ENCODE measurements at places on chromosomes 3 and 15. TPM values are rescaled to one million over a fixed set of nuclear protein-coding genes. Genes with fewer than 3 reads are reported as not detected.

Gene MLF1
- total RNA-seq, result 20.0 TPM

Gene CXCR6
- total RNA-seq, result not detected

Gene RBP2
- total RNA-seq, result not detected

Gene FGF12
- total RNA-seq, result 22.9 TPM

Gene TF
- total RNA-seq, result 0.40 TPM

DNA sequence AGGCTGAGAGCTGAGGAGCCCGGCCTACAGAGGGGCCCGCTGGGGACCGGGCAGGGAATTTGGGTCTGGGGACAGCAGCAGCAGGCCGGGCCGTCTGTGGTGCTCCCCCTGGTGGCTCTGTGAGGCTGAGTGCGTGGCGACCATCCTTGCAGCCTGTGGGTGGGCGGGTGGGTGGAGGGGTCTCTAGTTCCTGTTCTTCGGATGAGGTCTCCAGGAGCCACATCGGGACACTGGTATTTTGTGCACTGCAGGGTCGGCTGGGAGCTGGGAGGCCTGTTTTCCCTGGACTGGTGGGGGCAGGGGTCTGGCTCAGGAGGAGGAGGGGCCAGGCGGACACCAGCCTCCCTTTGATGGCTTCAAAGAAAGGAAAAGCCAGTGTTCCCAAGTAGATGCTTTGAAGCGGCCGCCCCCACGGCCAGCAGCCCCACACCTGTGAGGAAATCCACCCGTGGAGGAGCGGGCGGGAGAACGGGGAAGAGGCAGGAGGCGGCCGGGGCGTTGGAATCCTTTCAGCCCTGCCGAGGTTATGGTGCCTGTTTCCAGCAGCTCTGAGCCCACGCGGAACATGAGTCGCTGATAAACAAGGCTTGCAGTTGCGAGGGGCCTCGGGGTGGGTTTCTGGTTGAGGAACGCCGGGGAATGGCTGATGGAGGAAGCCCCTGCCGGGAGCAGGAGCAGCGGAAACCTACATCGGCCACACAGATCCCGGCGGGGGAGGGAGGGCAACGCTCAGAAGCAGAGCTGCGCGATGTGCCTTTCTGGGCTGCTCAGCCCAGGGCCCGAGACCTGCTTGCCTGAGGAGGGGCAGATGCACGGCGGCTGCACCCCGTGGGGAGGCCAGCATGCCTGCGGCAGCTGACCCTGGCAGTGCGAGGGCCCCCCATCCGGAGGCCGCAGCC, 154.3 kb downstream of the NSMCE3 start:
- DNase-seq, result peak; percentile 88

GRCh38 chr3:52493232-52494017, 1.7 kb upstream of the STAB1 start:
- DNase-seq, result no peak

DNA sequence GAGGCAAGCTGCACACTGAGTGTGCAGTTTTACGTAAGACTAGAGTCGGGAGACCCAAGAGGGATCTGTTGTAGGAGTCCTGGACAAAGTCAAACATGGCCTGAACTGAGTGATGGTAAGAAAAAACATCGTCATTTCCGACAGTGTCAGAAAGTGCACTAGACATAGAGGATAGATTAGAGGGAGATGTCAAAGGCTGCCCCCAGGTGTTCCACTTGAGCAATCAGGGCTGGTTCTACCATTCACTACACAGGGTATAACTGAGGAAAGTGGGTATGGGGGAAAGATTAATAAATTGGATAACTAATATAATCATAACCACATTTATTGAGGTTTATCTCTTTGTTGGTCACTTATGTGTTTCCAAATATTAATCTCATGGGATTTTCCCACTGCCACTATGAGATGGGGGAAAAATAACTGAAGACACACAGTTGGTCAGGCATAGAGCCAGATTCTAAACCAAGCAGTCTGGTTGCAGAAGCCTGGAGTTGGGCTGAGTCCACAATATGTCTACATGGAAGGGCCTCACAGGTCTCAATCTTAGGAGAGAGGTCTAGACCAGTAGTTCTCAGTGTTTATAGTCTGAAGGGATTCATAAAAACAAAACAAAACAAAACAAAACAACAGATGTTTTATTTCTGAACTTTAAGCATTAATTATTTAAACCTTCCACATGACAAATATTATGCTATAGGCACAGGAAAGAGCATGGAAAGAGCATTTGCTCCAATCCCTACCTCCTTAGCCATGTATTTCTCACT, 766.5 kb downstream of the NTRK3 start:
- DNase-seq, result no peak

DNA sequence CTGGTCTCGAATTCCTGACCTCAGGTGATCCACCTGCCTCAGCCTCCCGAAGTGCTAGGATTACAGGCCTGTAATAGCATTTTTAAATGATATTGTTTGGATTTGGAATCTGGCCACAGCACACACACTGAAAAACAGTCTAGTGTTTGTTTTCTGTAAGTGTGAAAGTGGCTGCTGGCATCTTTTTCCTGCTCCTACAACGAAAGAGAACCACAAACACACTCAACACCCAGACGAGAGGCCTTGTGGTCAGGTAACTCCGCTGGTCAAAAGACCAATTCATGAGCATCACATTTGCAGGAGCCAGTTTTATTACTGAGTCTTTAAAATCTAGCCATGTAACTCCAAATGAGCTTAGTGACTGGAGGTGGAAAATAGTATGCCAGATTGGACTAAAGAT, 50.2 kb downstream of the IMPG2 start:
- DNase-seq, result no peak

DNA sequence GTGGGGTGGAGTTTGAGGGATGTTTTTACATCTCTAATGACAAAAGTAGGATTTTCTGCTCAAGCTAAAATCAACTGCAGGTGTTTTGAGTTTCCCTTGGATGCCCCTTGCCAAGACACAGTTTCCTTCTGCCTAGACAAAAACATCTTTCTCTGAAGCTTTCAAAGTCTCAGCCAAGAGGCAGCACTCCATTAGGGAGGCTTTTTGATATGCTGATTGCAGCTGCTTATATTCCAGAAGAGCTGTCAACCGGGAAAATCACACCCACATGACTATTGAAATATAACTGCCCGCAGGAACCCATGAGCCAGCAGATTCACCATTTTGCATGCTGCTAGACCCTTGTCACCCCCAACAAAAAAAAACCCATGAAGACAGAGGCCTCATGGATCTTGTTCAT, 27.5 kb upstream of the ZNF148 start:
- DNase-seq, result no peak

DNA sequence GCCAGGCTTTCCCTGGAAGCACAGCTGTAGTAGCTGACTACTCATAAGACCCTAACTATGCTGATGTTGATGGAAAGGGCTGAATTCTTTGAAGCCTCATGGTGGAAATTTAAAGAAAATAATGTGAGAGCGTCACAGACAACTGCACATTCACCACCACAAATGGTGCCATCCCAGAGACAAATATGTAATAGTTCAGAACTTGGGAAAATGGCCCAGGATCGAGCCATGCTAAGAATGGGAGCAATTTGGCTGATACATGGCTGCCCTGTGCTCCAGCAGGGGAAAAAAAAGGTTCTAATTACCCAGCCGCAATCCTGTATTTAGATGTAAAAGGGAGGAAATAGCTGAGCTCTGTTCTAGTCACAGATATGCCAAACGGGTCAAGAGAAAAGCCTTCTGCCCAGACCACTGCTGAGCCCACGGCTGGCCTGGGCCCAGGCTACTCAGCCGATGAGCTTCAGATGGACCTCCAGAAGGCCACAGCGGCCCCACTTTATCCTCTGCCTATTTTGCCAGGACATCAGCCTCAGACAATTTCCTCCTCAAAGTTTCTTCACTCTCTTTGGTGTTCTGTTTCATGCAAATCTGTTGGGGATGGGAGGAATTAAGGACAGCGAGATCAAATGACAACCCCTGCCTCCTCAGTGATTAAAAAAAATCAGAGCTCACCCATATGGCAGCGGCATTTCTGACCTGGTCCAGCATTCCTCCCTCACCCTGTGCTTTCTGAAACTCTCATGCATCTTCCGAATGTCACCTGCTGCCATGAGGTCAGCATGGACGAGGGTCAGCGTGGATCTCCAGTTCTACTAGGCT, 54.5 kb upstream of the MEX3B start:
- no peak for DNase-seq

- DNase-seq, result no peak
Observed at GRCh38 chr15:60840703-60841411, 361.9 kb upstream of the ICE2 start.

DNA sequence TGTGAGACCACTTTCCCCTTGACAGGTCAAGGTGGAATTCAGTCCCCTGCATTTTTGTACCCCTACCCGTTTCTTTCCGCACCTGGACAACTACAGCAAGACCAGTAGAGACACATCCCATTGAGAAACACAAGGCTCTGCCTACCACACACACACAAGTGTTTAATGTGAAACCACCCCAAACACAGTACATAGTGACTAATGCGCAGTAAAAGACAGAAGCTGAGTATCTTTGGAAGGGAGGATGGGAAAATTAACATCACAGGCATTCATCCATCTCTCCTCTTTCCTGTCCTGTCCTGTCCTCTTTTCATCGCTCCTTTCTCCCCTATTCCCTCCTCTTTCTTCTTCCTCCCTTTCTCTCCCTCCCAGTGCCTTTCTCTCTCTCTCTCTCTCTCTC, 64.8 kb downstream of the SCN11A start:
- DNase-seq, result no peak

DNA sequence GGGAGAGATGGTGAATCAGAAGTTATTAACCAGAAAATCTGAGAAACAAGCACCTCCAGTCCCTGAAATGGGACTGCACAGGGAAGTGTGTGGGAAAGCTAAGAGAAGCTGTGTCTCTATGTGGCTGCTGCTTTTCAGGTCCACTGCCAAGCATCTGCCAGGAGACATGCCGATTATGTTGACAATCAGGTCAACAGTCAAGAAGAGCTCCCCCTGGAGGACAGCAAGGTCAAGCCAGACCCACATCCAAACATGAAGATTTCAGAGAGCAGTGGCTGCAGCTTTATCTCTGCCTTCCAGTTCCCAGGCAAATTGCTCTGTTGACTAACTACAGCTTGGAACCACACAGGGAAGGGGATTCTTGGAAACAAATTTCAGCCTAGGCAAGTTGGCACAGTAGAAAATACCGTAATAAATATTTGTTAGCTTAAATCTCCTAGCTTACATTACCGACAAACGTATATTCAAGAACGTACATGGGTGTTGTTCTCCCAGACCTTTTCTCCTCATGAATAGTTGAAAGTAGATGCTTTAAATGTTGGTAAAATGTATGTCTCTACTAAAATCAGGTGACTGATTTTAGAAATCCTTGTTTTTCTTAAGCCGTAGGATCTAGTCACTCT, 394.5 kb upstream of the RARB start:
- DNase-seq, result peak; percentile 87

DNA sequence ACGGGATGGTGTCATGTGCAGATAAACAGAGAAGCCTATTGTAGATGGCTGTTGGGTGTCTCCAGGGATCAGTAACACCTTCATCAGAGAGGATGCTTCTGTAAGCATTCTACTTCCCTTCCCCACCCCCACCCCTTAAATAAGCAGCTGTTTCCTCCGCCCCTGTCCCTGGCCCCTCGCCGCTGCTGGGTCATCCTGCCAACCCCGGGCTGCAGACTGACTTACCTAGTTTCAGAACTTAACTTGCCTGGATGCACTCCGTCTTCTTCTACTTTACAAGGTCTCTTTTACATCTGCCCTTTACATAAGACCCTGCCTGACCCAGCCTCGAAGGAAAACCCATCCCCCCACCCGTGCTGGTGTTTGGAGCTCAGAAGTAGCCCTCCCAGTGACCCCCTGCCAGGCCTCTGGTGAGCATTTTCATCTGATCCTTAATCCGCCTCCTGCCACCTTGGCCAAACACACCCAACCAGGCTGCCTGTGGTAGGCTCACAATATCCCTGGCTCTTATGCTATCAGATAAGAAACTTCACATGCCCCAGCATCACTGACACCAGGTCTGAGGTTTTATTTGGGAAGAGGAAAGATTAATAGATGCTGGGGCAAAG, 103.0 kb upstream of the HES1 start:
- DNase-seq, result peak; percentile 82

All from endodermal cell (in vitro differentiated cells).